ENCODE measurements at places on chromosomes 2 and 18.

- DNase-seq: no peak
Observed at GRCh38 chr2:120619579-120619978, 116.1 kb upstream of the GLI2 start.

DNA sequence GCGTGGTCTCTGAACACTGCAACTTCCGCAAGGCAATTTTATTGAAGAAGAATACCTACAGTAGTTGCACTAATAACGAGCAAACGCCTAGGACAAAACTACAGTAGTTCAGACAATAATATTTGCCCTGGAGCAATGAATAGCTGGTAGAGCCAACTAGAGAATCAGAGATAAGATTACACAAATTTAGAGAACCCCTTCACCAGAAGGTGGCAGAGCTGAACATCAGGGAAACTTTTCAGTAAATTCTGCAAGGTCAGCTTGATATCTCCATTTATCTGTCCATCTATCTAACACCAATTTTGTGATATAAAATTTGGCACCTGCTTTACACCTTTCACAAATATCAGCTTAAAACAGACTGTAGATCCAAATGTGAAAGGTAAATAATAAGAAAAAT lies 43.8 kb downstream of the CDH19 start:
- no peak for DNase-seq

DNA sequence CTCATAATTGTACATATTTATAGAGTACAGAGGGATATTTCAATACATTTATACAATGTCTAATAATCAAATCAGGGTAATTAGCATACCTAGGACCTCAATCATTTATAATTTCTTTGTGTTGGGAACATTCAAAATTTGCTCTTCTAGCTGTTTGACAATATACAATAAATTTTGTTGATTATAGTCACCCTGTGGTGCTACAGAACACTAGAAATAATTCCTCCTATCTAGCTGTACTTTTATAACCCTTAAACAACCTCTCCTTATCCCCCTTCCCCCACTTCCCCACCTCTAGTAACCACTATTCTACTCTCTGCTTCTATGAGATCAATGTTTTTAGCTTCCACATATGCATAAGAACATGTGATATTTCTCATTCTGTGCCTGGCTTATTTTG lies 328.4 kb upstream of the RBMS1 start:
- no peak for DNase-seq

- peak; percentile 6 for DNase-seq
Observed at GRCh38 chr2:179842498-179843153, 18.8 kb downstream of the ZNF385B start.

GRCh38 chr2:167929484-167929883 lies 317.9 kb downstream of the STK39 start:
- DNase-seq: no peak

- DNase-seq: peak; percentile 66
Observed at GRCh38 chr2:8576525-8577167, 105.2 kb upstream of the ID2 start.

GRCh38 chr2:235747786-235748091 lies 253.9 kb downstream of the AGAP1 start:
- no peak for DNase-seq

GRCh38 chr2:217645896-217646295 lies 356.9 kb downstream of the TNS1 start:
- DNase-seq: no peak

GRCh38 chr2:54465143-54465542 lies 9.0 kb downstream of the SPTBN1 start:
- no peak for DNase-seq

- DNase-seq: no peak
Observed at GRCh38 chr18:3340015-3340681, 78.2 kb downstream of the MYL12B start.

DNA sequence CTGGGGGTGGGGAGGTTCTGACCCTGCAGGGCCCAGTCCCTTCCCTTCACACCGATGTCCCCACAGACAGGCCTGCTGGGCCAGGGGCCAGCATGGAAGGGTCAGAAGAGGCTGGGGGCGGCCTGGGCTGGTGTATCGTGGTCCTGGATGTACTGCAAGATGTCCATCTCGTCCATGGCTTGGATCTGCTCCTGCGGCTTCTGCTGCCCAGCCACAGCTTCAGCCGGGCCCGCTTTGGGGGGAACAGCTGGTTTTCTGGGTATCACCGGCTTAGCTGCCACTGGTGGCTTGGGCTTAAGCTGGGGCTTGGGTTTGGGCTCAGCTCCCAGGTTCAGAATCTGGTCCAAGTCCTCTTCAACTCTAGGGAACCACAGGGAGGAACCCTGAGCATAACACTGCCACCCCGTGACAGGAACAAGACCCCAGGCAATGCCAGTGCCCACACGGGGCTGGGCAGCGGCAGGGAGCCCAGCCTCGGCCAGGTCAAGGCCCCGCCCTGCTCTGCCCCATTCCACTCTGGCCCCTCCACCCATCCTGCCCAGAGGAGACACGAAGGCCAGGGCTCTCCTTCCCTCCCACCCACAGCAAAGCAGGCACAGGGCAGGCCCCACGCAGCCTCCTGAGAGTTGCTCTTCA lies 31.9 kb downstream of the HS1BP3 start:
- no peak for DNase-seq

GRCh38 chr18:69622184-69622583 lies 221.5 kb downstream of the DOK6 start:
- DNase-seq: no peak

GRCh38 chr2:79432731-79433146 lies 80.1 kb upstream of the CTNNA2 start:
- no peak for DNase-seq

GRCh38 chr2:89844221-89844943 lies 1152.9 kb downstream of the RPIA start:
- DNase-seq: no peak

DNA sequence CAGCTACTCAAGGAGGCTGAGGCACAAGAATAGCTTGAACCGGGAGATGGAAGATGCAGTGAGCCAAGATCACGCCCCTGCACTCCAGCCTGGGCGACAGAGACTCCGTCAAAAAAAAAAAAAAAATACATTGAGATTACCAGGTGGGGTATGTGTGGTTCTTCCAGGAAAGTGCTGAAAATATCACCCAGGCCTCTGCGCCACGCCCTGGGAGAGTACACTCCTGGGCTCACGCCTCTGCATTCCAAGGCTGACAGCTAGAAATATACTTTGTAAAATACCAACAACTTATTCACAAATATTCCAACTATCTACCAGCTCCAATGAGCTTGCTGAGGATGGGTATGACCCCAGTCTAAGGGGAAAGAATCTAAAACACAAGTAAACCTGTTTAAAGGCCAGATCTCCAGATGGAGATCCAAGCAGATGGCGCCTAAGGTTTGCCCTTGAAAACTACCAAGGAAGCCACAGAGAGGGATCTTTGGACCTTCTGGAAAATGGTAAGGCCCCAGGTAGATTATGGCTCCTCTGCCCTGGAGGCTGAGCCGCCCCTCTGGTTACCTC lies 21.6 kb upstream of the B3GNT7 start:
- DNase-seq: no peak

DNA sequence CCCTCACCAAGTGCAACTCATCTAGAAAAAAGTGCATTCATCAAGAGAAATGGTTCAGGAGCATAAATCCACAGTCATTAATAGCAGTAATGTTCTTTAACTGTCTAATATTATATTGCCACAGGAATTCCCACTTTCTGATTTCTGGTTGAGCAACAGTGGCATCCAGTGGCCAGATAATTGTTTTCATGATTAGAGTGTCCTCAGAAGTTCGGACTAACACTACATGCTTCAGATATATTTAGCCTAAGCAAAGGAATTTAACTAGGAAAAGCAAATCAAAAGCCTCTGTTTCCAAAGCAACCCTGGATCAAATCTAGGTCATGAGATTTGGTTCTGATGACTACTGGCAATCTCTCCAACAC lies 9.8 kb upstream of the ERBB4 start:
- DNase-seq: no peak

GRCh38 chr2:120391911-120392665 lies 46.2 kb downstream of the INHBB start:
- no peak for DNase-seq

GRCh38 chr2:118609138-118609537 lies 238.3 kb downstream of the EN1 start:
- no peak for DNase-seq

DNA sequence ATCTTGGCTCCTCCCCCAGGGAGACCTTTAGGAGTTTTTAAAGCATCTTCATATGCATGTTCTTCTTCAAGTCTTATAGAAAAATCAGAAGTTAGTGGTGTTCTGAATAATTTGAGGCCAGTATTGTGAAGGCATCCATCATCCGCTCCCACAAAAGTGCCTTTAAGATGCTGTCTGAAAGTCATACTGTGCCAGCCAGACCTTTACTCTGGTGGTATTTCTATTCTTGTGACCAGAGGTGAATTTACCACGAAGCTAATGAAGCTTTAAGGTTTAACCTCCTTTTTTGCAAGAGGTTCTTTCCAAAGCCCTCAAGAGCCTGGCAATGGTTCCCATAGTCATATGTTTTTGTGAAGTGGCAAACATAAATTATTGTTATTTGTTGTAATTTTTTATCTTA lies 54.3 kb downstream of the SLC40A1 start:
- no peak for DNase-seq

DNA sequence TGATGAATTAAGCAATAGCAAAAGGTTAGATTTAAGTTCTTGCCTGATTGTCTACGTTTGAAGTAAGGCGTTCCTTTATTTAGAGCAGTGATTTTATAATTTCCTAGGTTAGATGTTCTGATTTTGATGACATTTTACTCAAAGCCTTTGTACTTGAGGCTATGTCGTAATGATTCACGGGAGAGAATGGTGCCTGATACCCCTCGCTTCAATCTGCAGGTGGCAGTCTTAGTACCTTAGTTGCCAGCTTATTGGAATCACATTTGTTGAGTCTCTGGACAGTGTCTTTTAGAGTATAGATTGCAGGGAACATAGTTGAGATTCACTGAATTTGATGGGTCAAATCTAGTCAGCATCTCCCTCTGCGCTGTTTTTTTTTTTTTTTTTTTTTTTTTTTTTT lies 89.5 kb downstream of the BIRC6 start:
- DNase-seq: no peak

DNA sequence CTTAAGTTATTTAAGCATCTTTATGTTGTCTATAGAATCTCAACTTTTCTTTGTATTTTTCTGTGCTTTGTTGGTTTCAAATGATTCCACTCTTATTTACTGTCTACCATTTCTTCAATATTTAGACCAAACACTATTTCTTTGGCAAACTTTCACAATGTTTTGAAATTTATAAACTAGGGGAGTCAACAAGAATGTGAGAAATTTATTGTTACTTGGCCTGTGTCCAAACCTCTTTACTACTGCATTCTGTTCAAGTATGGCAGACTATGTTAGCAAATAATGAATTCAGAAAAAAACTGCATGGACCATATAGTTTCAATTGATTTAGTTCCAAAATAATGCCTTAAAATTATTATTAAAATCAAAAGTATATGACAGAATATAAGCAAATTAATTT lies 470.2 kb downstream of the FBXO15 start:
- DNase-seq: no peak

DNA sequence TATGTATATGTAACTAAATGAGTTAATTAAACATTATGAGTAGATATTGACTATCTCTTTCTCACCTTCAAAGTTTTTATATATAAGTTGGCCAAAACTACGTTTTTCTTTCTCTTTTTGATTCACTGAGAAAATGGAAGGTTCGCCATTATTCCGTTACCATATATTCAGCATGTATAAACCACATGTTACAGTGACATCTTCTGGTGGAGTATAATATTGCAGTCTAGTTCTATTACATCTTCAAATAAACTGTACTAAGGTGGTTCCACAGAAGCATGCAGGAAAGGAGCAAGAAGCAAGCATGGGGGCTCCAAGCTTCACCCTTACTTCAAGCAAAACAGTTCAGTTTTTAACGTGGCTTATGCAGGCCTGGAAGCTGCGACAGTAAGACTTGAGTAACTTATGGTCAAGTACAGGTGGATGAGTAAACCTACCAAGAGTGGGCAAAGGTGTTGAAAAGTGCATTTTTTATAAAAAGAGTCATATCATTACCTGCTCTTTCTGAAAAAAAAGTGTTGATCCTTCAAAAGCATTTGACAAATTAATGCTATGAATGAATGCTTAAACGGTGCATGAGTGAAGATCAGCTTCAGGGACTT lies 129.8 kb upstream of the RAB6C start:
- DNase-seq: no peak

- DNase-seq: no peak
Observed at GRCh38 chr2:71672826-71673795, 219.8 kb downstream of the DYSF start.

DNA sequence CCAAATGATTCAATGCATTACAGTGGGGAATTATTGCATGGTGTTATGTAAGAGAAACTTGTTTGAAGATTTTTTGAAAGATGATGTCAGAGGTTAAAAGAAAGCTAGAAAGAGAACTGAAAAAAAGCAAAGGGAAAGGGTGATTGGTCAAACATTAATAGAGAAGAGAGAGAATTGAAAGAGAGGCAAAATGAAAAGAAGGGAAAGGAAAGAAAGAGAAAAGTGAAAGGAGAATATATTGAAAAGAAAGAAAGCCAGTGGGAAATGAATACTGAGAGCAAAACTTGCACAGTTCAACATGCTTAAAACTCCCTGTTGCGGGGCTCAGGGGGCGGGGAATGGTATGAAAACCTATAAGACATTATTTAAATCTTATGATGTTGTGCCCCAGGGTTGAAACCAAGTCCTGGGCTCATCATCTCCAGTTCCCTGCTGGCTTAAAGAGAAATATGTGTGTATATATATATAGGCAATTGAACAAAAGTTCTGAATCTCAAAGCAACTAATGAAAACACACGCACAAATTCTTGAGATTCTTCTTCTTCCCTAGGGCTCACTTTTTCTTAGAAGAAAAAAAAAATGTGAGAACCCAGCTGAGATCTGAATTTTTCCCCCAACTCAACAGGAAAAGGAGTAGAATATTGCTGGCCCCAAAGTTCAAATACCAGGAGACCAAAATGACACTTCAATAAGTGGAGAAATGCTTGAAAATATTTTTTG lies 2045.9 kb upstream of the CELF4 start:
- DNase-seq: no peak

DNA sequence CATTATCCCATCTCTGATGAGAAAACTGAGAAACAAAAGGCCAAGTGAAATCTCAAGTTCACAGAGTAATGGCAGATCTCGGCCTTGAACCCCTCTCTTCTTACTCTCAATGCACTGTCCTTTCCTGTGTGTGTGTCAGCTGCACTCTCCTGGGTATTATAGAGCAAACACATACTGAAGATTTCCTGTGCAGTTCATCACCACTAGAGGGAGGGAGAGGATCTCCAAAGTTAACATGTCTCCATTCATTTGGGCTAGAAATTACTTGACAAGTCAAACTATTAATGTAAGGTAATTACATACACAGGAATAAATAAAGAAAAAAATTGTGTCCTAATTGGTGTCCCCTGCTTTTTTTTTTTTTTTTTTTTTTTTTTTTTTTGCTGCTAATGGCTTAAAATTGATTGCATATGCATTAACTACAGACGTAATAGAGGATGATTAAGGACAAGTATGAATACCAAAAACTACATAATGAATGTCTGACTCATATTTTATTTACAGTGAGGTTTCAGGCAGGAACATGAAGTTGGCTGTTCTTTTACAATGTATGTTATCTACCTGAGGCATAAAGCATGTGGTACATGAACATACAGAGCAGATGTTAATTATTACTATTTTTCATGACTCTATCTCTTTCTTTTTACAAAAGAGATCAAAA lies 269.2 kb downstream of the NYAP2 start:
- DNase-seq: no peak

Measured in activated CD4-positive, alpha-beta T cell treated with anti-CD3 and anti-CD28 coated beads for 48 hours (primary cell).